Cardiac ventricle fibroblast (primary cell): ENCODE measurements at places on chromosomes 12 and 14. TPM values are rescaled to one million over a fixed set of nuclear protein-coding genes. Genes with fewer than 3 reads are reported as not detected.

The MMP17 gene
- total RNA-seq = 6.9 and 8.9 TPM in 2 replicates

The FAM181A gene
- total RNA-seq = not detected in 2 replicates

The SLC17A8 gene
- total RNA-seq = not detected in 2 replicates

The VRTN gene
- not detected in 2 replicates for total RNA-seq

The KRT3 gene
- not detected in 2 replicates for total RNA-seq

The SERPINA12 gene
- not detected in 2 replicates for total RNA-seq

The KRT72 gene
- not detected in 2 replicates for total RNA-seq

The PTPRB gene
- 0.50 and 0.88 TPM in 2 replicates for total RNA-seq

The CEP170B gene
- 10.3 and 12.1 TPM in 2 replicates for total RNA-seq

The RD3L gene
- total RNA-seq = not detected in 2 replicates
